ENCODE measurements at places on chromosomes 1 and 21. TPM values are rescaled to one million over a fixed set of nuclear protein-coding genes. Genes with fewer than 3 reads are reported as not detected.

The DMRTB1 gene
- not detected for total RNA-seq

The FAAH gene
- total RNA-seq: 1.3 TPM

The OR10J5 gene
- total RNA-seq: not detected

The LCE1B gene
- total RNA-seq: not detected

The SLC1A7 gene
- not detected for total RNA-seq

The GBP5 gene
- total RNA-seq: not detected

GRCh38 chr21:26224366-26224765, 53.8 kb upstream of the APP start:
- DNase-seq: no peak

GRCh38 chr1:85001742-85002141, 4.8 kb upstream of the MCOLN2 start:
- peak; percentile 40 for DNase-seq

DNA sequence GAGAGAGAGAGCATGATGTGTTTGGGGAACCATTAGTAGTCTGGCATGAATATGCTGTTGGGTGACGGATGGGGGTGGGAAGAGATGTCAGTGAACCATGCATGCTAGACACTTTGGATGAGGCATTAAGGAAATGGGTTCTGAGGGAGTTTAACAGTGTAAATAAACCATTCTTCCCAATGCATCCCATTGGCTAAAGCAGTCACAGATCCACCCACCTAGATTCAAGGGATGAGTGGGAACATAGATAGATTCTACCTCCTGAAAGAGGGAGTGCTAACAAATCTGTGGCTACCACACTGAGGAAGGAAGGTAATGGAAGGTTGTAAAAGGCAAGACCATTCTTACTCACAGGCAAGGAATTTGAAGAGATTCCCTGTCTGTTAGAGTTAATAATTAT, 129.8 kb upstream of the CACNA1E start:
- no peak for DNase-seq

- no peak for DNase-seq
Measured at GRCh38 chr1:109819906-109820305, 56.2 kb upstream of the EPS8L3 start.

DNA sequence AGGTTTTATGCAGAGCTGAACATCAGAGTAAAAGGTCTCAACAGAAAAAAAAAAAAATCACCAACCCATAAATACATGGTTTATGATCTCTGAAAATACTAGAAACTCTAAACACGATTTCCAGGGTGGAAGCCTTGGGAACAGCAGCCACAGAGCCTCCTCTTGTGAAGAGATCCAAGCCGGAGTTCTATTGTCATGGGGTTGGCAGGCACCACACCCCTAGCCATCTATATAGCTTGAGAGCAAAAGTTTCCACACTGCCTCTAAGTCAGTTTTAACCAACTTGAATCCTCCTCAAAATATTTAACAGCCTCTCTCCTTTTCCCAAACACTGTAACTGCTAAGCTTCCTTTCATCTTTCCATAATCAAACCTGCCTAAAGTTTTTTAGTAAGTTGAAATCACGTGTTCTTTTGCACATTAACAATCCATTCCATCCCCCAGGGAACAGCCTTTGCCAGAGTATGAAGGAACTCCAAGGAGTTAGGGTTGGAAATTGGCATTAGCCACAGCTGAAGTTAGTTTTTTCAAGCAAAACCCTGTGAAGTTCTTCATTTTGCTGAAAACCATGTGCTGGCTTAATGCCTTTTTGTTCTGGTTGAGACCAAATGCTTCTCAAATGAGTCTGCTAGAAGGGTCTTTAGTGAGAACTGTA, 13.8 kb upstream of the SEC16B start:
- DNase-seq: no peak

- DNase-seq: no peak
Measured at GRCh38 chr1:72724951-72725861, 442.9 kb upstream of the NEGR1 start.

DNA sequence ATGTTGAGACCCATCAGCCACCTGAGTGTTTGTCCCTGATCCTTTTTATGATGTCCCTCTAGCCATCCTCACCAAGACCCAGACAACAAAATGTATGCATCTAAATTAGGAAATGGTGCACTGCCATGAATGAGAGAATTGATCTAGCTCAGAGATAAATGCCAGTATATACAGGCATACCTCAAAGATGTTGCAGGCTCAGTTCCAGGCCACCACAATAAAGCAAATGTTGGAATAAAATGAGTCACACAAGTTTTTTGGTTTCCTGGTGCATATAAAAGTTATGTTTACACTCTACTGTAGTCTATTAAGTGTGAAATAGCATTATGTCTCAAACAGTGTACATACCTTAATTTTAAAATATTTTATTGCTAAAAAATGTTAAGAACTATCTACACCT, 63.9 kb downstream of the CHIA start:
- no peak for DNase-seq

DNA sequence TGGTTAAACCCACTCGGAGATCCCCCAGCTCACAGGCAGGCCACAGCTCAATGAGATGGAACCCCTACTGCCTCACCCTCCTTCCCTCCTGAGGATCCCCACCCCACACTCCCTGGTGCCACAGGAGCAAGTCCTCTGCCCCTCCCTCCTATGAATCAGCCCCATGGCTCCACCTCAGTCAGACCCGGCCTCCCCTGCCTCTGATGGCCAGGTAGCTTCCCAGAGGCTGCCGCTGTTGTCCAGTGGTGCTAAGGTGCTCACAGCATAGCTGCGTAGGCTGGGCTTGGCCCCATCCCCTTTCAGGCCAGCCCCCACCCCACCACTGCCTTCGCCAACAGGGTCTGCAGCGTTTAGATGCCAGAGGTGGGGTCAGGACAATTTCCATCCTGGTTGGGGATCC, 98.5 kb upstream of the IGSF21 start:
- no peak for DNase-seq

DNA sequence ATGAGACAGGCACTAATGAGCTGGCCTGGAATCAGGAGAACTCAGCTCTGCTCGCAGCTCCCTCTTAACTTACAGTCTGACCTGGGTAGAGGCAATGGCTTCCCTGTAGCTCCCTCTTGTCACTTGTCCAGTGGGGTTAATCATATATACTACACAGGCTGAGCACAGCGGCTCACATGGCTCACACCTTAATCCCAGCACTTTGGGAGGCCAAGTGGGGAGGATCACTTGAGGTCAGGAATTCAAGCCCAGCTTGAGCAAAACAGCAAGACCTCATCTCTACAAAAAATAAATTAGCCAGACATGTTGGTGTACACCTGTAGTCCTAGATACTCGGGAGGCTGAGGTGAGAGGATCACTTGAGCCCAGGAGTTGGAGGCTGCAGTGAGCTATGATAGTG, 4.2 kb downstream of the S100A6 start:
- no peak for DNase-seq

DNA sequence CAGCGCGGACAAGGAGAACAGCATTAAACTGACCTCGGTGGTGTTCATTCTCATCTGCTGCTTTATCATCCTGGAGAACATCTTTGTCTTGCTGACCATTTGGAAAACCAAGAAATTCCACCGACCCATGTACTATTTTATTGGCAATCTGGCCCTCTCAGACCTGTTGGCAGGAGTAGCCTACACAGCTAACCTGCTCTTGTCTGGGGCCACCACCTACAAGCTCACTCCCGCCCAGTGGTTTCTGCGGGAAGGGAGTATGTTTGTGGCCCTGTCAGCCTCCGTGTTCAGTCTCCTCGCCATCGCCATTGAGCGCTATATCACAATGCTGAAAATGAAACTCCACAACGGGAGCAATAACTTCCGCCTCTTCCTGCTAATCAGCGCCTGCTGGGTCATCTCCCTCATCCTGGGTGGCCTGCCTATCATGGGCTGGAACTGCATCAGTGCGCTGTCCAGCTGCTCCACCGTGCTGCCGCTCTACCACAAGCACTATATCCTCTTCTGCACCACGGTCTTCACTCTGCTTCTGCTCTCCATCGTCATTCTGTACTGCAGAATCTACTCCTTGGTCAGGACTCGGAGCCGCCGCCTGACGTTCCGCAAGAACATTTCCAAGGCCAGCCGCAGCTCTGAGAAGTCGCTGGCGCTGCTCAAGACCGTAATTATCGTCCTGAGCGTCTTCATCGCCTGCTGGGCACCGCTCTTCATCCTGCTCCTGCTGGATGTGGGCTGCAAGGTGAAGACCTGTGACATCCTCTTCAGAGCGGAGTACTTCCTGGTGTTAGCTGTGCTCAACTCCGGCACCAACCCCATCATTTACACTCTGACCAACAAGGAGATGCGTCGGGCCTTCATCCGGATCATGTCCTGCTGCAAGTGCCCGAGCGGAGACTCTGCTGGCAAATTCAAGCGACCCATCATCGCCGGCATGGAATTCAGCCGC, 2.5 kb downstream of the S1PR1 start:
- DNase-seq: no peak

- DNase-seq: no peak
Measured at GRCh38 chr1:202860744-202861419, 28.1 kb downstream of the RABIF start.

DNA sequence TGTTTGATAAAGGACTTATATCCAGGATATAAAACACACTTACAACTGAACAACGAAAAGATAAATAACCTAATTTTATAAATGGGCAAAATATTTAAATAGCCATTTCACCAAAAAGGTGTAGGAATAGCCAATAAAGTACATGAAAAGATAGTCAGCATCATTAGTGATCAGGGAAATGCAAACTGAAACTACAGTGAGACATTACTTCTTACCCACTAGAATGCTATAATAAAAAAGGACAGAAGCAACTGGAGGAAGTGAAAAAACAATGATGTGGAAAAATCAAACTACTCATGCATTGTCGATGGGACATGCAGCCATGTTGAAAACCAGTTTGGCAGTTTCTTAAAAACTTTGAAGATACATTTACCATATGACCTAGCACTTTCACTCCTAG, 43.4 kb upstream of the HSD3B1 start:
- DNase-seq: no peak

DNA sequence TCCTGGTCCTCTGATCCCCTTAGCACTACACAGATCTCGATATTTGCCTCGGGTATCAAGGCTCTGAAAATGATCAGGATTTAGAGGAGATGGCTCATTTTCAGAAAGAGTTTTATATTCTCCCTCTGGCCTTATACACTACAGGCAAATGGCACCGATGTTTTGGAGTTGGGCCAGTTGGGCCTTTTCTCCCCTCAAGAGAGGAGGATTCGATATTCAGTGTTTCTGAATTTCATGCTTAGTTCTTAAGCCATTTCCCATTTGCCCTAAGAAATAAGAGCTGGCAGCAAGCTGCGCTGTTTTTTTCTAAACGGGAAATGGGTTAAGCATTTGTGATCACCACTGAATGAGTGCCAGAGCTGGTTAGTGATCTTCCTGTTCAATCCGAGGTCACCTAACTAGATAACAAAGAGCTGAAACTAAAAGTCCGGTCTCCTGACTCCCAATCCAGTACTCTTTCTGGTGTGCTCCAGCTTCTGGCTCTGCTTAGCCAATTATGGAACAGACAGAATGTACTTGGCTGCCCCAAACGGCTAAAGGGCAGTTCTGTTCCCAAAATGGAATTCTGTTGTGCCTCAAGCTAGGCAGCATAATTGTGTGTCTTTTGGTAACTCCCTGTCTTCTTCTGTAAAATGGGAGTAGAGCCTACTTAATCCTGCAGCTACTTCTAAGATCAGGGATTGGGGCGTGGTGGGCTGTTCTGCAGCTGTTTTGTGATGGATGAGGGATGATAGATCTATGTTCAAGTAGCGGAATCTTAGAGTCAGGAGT, 1.2 kb upstream of the CPT2 start:
- no peak for DNase-seq

GRCh38 chr1:85465786-85466134, 801 bp upstream of the DDAH1 start:
- no peak for DNase-seq

GRCh38 chr1:116952738-116953275, 43.1 kb downstream of the PTGFRN start:
- no peak for DNase-seq

- no peak for DNase-seq
Measured at GRCh38 chr1:81432654-81433109, 368.1 kb upstream of the ADGRL2 start.

- DNase-seq: no peak
Measured at GRCh38 chr1:227219715-227220292, 98.5 kb downstream of the CDC42BPA start.

DNA sequence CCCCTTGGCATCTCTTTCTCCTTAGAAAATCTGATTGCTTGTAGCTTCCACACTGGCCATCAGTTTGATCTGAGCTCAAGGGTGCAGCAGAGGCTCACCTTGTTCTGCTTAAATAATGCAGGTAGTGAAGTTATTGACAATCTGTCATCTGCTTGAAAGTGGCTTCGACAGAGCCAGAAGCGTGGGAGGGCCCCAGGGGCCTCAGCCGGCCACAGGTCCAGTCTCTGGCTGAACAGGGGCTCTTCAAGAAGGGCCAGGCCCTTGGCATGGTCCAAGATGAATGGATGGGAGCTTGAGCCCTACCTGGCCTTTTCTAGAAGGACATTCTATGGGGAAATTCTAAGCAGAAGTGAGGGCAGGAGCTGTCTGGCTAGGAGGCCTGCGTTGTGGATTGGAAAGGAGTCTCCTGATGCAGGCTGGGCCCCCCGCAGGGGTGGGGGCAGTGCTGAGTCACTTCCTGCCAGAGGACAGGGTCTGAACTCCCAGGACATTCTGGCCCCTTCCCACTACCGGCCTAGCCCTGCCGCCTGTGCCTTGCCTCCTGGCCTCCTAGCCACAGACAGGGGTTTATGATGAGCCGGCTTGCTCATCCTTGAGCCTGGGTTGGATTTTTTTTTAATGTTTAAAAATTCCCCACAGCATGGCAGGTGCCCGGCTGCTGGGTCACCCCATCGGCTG, 162.3 kb upstream of the VAMP3 start:
- no peak for DNase-seq

DNA sequence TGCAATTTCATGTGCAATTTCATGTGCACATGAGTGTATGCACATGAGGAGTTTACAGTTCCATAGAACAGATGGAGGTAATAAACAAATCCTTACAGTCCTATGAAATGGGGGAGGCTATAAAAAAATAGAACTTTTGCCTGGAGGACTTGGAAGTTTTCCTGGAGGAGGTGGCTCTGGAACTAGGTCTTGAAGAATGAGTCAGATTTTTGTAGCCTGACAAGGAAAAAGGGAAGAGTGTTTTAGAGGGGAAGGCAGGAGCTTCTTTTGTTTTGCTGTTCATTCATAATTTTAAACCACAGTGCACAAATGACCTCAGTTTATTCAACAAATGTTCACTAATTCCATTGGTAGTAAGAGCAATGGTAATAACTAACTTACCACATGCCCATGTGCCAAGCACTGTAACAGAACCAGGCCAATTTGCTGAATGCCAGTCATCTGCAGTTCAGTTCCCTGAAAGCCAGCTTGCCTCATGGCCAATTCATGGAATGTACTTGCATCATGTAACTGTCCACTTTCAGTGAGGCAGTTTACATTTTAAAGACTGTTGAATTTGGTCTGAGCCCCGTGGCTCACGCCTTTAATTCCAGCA, 2.7 kb downstream of the DIO1 start:
- no peak for DNase-seq

DNA sequence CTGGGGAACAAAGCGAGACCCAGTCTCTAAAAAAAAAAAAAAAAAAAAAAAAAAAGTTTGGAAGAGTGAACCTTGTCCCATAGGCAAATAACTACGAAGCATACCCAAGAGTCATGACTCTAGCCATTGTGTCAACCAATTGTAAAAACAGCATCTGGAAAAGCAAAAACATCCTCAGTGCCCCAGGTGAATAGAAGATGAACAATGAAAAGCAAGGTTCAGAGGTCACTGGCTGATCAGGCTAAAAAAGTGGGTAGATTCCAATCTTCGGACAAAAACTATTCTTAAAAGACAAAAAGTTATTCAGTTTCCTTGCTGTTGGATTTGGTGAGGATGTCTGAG, 11.1 kb upstream of the IRF2BP2 start:
- DNase-seq: no peak

- DNase-seq: no peak
Measured at GRCh38 chr1:170587253-170587593, 55.3 kb downstream of the GORAB start.

GRCh38 chr1:94329986-94330385, 88.2 kb upstream of the ABCD3 start:
- DNase-seq: peak; percentile 57

Data from Karpas-422 (cell line).